ENCODE measurements at places on chromosomes 16 and 17. TPM values are rescaled to one million over a fixed set of nuclear protein-coding genes. Genes with fewer than 3 reads are reported as not detected.

DNA sequence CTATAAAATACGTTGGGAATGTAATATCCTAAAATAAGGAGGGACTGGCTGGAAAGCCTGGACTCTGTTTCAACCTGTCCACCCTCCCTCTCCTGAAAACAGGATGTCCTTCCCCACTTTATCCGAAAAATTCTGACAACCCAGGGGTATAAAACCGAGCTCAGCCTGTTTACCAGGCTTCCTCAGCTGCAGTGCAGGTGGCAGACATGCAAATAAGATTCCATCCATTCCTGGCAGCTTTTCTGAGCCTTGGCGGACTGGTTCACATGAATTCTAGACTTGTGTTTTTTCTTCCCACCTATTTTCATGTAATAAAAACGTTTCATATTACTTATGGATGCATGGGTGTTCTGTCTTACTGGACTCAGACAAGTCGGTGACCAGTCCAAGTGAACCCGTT, 479.3 kb downstream of the KCNJ18 start:
- no peak for DNase-seq

GRCh38 chr17:29111816-29112499, 68.2 kb downstream of the MYO18A start:
- no peak for DNase-seq

MPP3 gene
- 7.9 TPM for polyA plus RNA-seq

DNA sequence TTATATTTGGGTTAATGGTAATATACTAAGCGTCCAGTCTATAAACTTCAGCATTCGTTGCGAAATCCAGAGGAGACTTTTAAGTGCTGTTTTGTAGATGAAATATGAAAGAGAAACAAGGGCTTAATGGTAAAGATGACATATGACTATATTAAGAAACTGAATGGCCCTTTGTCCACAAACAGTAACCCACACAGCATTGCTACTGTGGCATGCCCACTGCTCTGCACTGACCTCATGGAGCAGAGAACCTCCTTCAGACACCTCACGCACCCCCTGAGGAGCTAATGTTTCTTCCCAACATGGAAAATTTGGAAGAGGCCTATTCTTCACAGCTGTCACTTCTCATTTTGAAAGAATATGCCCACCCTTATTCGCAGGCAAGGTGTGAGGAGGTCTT, 26.7 kb downstream of the ASPA start:
- no peak for DNase-seq

DNA sequence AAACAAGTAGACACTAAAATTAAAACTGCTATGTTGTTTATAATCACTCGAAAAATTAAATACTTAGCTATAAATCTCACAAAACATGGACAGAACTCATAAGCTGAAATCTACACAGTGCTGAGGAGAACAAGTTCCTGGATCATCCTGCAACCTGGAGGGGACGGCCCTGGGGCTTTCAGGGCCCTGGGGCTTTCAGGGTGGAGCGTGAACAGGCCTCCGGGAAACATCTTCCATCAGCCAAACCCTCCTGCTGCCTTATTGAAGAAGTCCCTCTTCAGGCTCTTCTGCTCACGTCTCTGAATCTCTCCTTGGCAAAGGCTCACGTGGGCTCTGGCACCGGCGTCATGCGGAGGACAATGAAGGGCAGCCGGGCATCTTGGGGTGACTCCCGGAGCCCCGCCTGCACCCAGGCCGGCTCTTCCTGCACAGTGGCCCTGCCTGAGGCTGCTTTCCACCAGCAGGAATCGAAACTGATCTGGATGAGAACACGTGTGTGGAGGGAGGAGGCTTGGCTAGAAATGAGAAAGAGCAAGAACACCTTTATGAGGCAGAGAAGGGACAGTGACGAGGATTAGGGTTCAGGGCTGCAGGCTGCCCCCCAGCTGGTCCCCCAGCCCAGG, 127.3 kb downstream of the CDRT15L2 start:
- no peak for DNase-seq

GRCh38 chr16:17497648-17498047, 26.9 kb upstream of the XYLT1 start:
- DNase-seq = no peak
